ENCODE measurements at places on chromosomes 7 and 10.

DNA sequence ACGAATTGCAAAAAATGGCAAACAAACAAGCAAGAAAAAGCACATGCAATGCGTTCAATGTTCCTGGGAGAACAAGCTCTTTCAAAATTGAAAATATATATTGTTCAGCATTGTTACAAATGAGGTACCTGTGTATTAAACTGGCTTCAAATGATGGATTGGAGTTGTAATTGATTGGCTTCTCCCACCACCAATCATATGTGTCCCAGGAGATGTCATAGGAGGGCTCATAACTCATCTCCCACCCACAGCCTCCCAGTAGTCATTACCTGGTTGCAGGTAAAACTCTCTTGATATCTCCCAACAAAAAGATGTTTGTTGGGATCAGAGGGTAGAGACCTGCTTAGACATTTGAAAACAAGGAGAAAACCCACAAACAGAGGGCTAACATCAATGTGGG, 302.9 kb downstream of the BAMBI start:
- no peak for DNase-seq

- no peak for DNase-seq
These were observed 139.4 kb downstream of the DKK1 start for GRCh38 chr10:52453501-52453900.

DNA sequence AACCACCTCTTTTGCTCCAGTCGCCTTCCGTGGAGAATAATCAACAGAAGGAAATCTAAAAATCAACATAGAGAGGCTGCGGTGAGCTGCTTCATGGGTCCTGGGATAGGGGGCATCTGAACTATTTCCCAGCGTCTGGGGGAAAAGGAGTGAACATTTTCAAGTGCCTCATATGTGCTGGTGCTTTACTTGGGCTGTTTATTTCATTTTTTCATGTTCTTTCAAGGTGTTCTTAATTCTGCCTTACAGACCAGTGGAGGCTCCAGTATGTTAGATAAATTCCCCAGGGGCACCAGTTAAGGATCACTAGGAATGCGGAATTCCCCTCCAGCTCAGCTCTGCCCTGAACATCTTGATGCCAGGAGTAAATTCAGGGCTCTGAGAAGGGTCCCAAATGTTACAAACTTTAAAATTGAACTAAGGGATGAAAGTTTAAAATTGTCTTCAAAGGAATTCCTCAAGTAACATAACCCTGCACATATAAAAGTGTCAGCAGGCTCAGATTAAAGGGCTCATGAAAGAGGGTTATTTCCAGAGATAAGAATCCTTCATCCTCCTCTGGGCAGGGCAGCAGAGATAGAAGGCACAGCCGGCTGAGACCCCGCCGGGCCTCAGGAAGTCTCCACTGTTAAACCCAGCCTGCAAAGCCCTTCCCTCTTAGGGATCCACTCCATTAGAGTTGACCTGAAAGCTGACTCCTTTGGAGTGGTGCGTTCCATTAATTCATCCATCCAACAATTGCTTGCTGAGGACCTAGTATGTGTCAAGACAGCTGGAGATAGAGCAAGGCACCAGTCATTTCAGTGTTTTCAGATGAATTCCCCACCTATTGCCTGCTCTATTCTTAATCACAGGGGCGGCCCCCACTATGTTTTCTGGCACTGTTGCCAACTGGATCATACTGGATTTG, 345.8 kb downstream of the KCNMA1 start:
- no peak for DNase-seq

- DNase-seq: no peak
These were observed 143.9 kb downstream of the JAZF1 start for GRCh38 chr7:28036696-28037095.

GRCh38 chr7:40916813-40917212, 782.0 kb downstream of the SUGCT start:
- DNase-seq: no peak

DNA sequence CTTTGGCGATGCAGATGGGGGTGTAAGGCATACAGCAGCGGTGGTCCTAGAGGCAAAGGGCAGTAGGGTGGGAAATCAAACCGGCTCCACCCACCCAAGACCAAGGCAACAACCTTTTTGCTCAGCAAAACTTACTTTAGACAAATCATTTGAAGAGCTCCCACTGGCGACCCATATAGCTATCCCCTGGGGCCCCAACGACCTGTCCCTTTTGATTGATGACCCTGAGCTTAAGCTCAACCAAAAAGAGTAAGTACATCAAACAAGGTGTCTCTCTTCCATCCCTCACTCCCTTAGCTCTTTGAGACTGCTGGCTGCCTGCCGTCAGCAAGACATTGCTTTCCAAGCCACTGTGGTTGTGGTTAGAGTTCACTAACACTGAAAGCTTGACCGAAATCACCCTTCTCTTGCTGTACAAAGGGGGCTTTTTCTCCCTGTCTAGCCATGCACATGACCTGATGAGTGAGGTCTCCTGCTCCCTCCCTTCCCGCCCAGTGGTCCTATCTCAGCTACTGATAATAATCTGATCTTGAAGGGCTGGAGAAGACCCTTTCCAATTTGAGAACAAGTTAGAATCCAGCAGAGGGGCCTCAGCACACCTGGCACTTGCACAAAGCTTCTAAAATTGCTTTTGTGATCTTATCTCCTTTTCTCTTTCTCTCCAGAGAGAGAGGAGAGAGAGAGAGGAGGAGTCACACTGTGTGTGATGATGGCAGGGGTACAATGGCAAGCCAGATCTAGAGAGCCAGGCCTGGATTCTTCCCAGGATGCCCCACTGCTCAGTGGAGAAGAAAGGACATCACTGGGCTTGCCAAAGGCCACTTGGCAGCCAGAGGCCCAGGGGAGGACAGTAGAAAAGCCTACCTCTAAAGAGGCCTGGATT, 42.2 kb downstream of the XPNPEP1 start:
- no peak for DNase-seq

GRCh38 chr10:21427804-21428481, 97.5 kb downstream of the SKIDA1 start:
- DNase-seq: no peak

- no peak for DNase-seq
These were observed 220.7 kb downstream of the ADARB2 start for GRCh38 chr10:1516492-1517165.

DNA sequence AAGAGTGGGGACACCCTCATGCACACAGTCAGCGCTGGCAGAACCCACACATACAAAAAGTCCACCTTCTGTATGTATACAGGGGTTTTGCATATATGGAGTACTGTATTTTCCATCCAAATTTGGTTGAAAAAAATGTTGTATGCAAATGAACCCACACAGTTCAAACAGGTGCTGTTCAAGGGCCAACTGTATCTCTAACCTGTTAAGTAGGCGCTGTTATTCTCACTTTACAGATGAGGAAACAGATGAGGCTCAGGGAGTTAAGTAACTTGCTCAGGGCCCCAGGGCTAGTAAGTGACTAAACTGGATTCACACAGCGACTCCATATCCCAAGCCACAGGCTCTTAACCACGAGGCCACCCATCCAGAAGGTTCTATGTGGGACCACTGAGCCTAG, 69.9 kb downstream of the C10orf105 start:
- DNase-seq: no peak

DNA sequence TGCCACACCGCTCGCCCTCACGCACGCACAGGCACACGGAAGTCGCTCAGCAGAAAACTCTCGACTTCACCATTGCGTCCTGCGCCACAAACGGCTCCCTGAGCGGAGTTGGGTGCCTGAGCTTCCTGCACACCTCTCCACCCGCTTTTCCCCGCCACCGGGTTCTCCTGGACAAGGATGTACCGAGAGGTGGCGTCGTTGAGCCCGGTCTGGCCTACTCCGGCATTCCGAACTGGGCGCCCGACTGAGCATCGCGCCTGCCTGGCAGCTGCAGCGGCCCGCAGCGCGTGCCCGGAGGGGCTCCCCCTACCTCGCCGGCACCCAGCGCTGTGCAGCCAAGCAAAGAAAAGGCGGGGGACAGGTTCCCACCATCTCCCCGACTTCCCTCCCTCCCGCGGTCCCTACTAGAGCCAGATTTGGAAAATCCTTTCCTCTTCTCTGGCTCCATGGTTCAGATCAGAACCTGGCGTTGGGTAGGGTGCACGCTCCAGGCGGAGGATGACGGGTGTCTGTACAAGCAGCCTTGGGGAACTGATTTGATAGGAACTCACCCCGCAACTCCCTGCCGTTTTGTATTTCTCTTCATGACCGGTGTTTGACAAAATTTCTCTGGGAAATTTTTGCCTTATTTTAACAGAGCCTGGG, 1.7 kb downstream of the SORCS3 start:
- DNase-seq: peak; percentile 74

DNA sequence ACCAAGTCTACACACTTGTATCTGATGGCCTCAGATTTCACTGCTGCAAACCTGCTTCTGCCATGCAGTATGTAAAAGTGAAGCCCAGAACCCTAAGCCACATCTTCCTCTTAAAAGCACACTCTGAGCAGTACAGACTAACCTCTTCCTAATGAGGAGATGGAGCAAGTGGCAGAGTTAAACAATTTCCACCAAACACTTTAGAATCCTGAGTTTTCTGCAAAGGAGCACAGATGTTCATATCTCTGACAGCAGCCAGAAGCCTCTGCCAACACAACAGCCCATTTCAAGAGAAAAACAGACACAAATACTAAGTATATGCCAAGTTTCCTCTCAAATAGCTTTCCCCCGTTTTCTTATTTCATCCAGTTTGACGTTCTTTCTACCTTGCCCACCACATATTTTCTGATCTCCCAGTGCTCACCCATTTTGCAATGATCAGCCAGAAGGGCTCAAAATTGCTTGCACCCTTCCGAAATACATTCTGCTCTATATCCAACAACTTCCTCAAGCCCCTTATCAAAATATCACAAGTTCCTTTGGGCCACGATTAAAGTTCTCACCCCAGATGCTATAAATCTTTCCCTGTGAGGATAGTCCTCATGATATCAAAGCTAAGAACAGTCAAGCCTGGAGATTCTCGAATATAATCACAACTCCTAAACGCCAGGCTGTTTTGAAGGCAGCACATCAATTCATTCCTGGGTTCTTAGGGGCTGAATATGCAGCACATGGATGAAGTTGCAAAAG, 27.5 kb downstream of the ELMO1 start:
- DNase-seq: no peak

DNA sequence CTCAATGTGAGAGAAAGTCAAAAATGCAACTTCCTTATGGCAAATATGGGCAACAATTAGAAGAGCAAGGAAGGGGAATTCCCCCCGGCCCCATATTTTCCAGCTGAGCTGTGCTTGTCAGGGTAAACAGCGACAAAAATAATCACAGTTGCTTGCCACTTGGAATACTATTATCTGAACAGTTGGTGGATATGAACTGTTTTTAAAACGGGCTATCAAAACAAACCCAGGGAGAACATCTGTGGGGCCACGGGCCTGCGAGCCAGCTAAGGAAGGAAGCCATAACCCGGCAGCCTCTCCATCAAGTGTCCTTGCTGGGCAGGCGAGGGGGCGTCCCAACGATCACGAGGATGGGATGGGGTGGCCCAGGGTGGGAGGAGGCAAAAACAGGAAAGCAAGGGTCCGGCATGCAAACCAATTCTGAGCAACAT, 228.4 kb downstream of the ARHGAP12 start:
- DNase-seq: no peak

GRCh38 chr10:63884426-63884825, 363.2 kb downstream of the REEP3 start:
- no peak for DNase-seq

GRCh38 chr7:149692557-149692982, 80.8 kb downstream of the ZNF467 start:
- DNase-seq: no peak

DNA sequence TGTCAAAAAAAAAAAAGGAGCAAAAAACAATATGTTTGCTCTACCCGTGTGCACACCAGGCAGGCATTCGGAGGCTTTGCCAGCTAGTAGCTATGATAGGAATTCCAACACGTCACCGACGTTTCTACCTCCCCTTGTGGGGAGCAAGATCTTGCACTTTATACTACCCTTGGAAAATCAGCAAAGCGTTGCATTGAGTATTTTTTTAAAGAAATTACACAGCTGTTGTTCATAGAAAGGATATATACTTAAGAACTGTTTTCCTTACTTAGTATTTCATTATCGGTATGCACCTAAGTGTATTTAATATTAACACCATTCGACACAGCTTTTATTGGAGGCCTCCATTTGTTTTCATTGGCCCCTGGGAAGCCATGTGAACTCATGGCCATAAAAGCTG, 159.9 kb upstream of the MGMT start:
- no peak for DNase-seq

GRCh38 chr7:80183900-80184685, 49.5 kb downstream of the GNAI1 start:
- no peak for DNase-seq

DNA sequence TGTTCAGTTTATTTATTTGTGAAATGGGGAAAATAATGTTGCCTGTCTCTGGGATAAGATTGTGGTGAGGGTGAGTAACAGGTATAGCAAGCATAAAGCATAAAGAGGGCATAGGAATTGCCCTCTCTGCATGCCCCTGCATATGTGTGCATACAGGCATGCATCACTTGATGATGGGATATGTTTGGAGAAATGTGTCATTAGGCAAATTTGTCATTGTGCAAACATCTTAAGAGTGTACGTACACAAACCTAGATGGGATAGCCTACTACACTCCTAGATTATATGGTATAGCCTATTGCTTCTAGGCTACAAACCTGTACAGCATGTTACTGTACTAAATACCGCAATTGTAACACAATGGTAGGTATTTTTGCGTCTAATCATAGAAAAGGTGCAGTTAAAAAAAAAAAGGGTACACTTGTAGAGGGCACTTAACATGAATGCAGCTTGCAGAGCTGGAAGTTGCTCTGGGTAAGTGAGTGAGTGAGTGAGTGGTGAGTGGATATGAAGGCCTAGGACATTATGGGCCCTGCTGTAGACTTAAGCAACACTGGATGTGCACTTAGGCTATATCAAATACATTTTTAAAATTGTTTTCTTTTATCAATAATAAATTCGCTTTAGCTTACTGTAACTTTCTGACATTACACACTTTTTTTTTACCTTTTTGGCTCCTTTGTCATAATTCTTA, 386.5 kb upstream of the ANKRD30A start:
- DNase-seq: no peak

- DNase-seq: no peak
These were observed 156.4 kb downstream of the ARID5B start for GRCh38 chr10:62057850-62058249.

DNA sequence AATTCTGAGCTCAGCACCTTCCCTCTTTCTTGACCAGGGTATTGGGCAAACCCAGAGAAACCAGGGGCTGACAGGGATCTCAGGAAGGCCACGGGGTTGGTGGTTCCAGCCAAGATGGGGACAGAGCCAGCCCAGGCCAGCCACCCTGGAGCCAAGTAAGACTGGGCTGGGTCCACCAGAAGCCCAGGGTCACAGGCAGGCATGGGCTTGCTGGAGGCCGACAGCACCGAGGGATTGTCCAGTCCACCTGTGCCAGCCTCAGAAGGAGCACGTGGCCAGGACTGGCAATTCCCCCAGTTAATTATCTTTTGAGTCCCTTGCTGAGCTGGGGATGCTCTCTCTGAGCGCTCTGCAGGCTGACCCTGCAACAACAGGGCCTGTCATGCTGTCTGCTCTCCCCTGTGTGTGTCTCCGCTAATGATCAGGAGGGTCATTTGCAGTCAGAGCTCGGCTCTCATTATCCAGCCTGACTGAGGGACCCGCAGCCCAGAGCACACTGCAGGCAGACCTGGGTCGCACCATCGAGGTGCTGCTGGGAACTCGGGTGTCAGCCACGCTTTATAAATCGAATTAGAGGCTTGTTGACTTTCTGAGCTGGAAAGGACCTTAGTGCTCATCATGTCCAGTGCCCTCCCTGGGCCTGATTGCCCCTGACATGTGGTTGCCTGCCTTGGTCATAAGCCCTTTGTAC, 69.5 kb upstream of the PPIF start:
- DNase-seq: no peak

Measured in renal pelvis (tissue), 12 donors.